Stimulated activated CD8-positive, alpha-beta memory T cell treated with anti-CD3 and anti-CD28 coated beads, Interleukin-7, amount 100 ng/mL, for 1 hour (primary cell): ENCODE measurements at places on chromosomes 1 and 21.

- no peak for DNase-seq
Measured at GRCh38 chr1:215986401-215986800, 419.3 kb downstream of the KCTD3 start.

DNA sequence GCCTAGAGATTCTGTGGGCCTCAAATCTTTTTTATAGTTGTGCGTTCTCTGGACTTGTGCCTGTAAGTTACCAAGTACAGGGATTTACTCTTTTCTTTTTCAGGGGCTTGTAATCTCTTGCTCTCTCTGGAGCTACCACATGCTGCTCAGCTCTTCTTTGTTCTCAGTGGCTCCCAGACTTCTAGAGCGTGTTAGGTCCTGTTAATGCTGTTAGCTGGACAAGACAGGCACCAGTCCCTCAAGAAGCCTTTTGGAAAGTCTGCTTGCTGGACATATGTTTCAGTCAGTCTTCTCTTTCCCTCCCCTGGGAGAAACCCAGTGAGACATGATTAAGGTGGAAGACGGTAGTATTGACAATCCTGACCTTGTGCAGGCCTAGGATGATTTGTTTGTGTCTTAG, 29.4 kb downstream of the KCNK2 start:
- DNase-seq, result no peak

DNA sequence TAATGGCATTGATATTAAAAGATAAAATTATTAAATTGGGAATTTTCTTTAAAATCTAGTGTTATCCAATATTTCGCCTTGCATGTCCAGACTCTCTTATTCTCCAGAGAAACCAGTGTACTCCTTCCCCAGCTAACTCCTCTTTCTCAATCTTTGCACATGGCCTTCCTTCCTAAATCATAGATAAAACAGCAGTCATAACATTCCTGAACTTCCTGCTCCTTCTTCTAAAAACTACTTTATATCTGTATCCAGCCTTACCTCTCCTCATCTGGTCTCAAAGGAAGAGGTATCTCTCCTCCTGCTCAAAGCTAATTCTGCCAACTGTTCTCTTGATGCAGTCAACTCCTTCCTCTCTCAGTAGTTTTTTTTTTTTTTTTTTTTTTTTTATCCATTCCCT, 39.5 kb upstream of the NEK7 start:
- DNase-seq, result no peak

- no peak for DNase-seq
Measured at GRCh38 chr21:34946916-34947534, 102.1 kb downstream of the RUNX1 start.

- DNase-seq, result no peak
Measured at GRCh38 chr1:154178911-154179811, 12.7 kb downstream of the TPM3 start.

DNA sequence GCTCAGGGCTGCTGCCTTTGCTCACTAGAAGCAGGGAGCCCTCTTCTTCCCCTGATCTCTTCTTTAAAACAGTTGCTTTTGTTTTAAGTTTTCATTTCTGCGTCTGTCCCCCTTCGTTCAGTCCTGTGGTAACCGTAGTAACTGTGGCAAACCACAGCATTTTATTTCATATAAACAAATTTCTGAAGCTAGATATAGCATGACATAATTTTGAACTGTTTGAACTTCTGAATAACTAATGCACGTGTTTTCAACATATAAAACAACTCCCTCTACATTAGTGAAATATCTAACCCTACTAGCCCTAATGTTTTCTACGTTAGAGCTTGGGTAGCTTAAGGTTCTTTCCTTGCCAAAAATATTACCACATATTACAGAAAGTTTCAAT, 104.6 kb downstream of the DISP1 start:
- no peak for DNase-seq

GRCh38 chr1:214296860-214297745, 16.1 kb downstream of the SMYD2 start:
- DNase-seq, result no peak

GRCh38 chr1:78146205-78146771, 100.5 kb downstream of the GIPC2 start:
- DNase-seq, result no peak

- DNase-seq, result no peak
Measured at GRCh38 chr1:12521096-12521495, 96.9 kb downstream of the DHRS3 start.

DNA sequence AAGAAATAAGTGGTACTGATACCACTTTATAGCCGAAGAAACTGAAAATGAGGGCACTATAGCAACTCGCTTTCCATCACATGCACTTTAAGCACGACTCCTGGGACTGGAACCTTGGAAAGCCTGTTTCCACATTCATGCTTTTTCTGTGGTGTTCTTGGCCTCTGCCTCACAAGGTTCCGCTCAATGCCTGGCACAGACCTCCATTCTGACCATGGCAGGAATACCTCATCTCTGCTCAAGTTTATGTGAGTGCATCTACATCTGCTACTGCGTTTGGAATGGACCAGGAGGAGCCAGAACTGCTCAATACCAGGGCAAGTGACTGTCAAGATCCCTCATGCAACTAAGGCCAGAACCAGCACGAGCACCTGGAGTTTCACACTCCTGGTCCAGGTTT, 11.6 kb downstream of the NGF start:
- no peak for DNase-seq

DNA sequence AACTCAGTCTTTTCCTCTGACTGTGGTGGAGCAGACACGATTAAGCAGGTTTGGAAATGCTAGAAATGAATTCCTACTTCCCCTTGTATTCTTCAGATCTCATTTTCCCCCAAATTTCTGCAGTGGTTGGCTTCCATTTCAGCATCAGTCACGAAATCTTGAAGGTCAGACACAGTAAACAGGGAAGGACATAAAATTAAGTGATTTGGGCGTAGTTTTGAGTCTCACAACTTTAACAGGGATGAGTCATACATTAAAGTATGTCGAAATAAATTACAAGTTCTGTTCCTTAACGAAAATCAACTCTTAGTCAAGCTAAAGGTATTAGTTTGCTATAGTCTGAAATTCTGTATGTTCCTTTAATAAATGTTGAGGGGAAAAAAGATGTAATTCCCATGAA, 61.1 kb downstream of the HNRNPR start:
- DNase-seq, result no peak

GRCh38 chr1:198943484-198944187, 304.8 kb downstream of the PTPRC start:
- DNase-seq, result no peak
